AG09319 (cell line): ENCODE measurements at places on chromosomes 1 and 21.

DNA sequence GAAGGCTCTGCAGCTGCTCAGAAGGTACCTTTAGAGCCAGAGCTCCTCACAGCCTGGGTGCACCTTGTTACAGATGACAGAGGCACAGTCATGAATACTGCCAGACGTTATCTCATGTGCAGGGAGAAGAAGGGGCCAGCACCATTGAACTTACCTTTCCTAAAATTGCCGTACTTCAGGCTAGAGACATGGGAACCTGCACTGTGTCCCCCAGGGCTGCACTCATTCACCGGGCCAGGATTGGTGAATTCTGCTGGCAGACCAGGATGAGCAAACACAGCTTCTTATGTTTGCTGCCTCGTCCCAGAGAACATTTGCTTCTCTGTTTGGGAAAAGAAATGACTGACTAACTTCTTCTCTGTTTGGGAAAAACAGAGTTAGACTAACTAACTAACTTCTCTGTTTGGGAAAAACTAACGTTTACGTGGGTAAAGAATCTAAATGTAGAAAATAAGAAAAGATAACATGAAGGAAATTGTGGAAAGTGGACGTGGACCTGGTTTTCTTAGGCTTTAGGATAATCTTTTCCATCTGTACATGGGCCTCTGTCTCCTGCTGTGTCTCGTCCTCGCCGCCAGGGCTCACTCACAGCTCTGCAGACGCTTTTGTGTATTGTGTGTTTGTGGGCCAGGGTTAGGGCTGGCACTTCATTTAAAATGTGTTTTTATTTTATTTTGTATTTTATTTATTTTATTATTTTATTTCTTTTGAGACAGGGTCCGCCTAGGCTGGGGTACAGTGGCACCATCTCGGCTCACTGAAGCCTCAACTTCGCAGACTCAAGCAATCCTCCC is 9.9 kb downstream of the OBSCN start:
- DNase-seq: no peak

GRCh38 chr1:6425658-6426057 is 1.1 kb downstream of the ESPN start:
- no peak for DNase-seq

DNA sequence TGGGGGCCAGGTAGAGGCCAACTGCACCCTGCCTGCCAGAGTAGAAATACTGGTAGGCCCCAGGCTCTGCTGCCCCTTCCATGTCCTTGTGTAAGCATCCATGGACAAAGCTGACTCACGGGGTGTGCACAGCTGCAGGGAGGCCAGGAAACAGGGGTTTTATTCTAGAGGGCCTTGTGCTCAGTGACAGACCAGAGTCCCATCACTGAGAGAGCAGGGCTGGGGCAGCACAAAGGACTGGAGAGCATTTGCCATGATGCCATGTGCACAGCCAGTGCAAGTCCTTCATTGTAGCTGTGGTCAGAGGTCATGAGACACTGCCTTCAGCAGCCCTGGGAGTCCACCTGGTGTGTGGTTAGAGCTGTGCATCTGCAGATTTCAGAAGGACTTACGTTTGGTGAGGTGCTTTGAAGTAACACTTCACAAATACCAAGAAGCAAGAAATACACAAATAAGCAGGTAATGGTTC is 8.1 kb downstream of the ARF1 start:
- DNase-seq: no peak

DNA sequence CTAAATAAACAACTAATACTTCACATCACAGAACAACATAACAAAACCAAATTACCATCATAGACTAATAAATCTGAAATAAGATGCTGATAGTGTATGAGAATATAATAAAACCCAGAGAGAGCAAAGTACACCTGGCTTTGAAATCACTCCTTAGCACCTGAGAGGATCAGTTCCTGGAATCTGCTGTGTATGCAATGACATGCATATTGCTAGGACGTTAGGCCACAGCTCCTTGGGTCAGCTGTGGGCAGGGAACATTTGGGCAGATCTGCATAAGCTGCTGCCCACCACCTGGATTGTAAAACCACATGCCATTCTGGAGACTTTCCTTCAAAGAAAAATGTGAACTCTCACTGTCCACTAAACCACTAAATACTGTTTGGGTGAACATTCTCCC is 81.1 kb downstream of the NR5A2 start:
- no peak for DNase-seq

- DNase-seq: no peak
Observed at GRCh38 chr1:3780901-3781300, 8.4 kb downstream of the SMIM1 start.

DNA sequence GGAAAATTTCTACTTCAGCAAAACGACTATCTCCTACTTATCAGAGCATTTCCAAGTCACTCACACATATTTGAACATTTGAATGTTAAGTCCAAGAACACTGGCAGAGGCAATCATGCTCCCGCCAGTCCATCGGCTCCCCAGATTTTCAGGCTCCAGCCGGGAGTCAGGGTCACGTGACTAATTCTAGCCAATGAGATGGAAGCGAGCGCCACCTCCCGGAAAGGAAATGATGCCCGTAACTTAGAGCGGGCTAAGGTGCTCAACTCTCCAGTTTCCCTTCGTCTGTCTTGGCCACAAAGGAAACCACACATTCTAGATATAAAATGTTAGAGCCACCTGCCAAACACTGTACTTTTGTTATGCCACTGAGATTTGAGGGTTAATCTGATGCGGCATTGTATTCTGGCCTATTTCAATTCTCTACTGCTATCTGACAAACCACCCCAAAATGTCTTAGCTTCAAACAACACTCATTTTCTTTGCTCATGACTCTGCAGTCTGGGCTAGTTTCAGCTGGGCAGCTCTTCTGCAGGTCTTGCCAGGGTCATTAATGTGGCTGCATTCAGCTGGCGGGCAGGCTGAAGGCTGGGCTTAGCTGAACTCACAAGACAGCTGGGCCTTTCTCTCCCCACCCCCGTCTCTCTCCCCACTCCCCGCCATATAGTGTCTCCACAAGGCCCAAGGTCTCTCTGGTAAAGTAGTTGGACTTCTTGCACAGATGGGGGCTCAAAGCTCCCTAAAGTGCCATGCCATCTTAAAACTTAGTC is 16.5 kb upstream of the LHX4 start:
- no peak for DNase-seq

- DNase-seq: no peak
Observed at GRCh38 chr1:73765551-73766233, 432.3 kb downstream of the LRRIQ3 start.

- DNase-seq: no peak
Observed at GRCh38 chr1:68233202-68233601, 879 bp upstream of the WLS start.

GRCh38 chr1:184634296-184634695 is 120.4 kb downstream of the EDEM3 start:
- DNase-seq: no peak
